Daoy (cell line): ENCODE measurements at places on chromosomes 3 and 15. TPM values are rescaled to one million over a fixed set of nuclear protein-coding genes. Genes with fewer than 3 reads are reported as not detected.

The GABRA5 gene
- 0.97 and 5.9 TPM in 2 replicates for total RNA-seq

The THRB gene
- 0.15 and 0.86 TPM in 2 replicates for total RNA-seq

The POLQ gene
- 9.5 and 13.2 TPM in 2 replicates for total RNA-seq

The FGF12 gene
- total RNA-seq = 0.69 and 2.0 TPM in 2 replicates

The AGTR1 gene
- not detected in 2 replicates for total RNA-seq

DNA sequence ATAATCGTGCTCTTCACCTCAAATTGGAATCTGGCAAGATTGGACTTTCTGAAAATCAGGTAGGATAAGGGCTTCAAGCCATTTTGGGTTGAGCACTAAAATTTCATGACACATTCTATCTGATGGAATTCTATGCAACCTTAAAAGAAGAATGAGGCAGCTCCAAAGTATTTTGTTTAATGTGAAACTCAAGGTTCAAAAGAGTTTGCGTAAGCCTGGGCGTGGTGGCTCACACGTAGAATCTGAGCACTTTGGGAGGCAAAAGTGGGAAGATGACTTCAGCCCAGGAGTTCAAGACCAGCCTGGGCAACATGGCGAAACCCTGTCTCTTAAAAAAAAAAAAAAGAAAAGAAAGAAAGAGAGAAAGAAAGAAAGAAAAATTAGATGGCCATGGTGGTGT lies 3.6 kb upstream of the PLA1A start:
- no peak for DNase-seq

- no peak for DNase-seq
Measured at GRCh38 chr15:54083991-54084390, 105.8 kb downstream of the UNC13C start.

DNA sequence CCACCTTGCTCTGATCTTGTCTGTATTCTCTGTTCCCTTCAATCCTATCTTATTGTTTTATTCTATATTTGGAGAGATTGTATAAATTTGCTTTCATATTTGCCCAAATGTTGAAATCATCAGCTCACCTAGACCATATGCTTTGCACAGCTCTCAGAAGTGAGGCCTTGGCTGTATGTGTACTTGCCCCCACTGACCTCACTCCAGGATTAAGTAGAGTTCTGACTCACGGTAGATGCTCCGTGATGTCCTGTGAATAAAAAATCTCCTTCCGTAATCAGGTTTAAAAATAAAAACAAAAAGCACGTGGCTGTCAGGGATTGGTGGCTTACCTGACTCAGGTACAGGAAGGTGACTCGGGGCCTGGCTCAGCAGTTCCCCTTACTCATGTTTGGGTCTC lies 162.2 kb downstream of the RYR3 start:
- DNase-seq = no peak

GRCh38 chr3:81674690-81675089 lies 86.8 kb downstream of the GBE1 start:
- no peak for DNase-seq

DNA sequence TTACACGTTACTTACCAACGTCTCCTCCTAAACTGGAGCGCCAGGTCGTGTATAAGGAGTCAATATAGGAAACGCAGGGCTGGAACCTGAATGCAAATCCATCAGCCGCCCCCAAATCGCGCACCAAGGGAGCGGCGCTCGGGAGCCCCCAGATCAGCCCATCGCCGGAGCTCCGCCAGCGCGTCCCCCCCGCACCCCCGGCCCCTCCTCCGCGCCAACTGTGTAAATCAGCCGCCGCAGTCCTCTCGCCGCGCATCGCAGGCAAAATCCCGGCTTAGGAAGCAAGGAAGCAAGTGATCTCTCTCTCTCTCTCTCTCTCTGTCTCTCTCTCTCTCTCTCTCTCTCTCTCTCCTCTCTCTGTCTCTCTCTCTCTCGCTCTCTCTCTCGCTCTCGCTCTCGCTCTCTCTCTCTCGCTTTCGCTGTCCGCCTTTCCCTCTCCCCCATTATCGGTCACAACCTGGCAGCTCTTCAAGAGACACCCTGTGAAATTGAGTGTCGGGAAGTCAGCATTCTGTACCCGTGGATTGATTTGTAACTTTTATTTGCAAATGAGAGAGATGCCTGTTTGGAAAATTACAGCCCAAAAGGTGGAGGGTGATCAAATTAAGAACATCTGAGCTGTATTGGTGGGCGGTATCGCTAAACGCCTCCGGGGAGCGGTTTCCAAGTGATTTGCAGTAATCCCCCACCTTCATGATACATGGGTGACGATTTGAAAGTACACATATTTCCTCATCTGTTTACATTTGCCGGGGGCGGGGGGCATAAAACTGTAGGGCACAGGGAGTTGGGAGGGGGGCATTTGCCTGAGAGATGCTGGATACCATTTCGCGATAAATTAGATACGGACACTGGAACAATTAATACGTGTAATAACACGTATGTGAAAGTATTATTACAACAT lies 645 bp upstream of the SLITRK3 start:
- peak; percentile 9 for DNase-seq
